ENCODE measurements at places on chromosomes 13 and 19.

GRCh38 chr13:53631511-53631910, 602.9 kb downstream of the OLFM4 start:
- DNase-seq: no peak

GRCh38 chr19:33447336-33448158, 74.0 kb downstream of the CEBPG start:
- DNase-seq: peak; percentile 83

DNA sequence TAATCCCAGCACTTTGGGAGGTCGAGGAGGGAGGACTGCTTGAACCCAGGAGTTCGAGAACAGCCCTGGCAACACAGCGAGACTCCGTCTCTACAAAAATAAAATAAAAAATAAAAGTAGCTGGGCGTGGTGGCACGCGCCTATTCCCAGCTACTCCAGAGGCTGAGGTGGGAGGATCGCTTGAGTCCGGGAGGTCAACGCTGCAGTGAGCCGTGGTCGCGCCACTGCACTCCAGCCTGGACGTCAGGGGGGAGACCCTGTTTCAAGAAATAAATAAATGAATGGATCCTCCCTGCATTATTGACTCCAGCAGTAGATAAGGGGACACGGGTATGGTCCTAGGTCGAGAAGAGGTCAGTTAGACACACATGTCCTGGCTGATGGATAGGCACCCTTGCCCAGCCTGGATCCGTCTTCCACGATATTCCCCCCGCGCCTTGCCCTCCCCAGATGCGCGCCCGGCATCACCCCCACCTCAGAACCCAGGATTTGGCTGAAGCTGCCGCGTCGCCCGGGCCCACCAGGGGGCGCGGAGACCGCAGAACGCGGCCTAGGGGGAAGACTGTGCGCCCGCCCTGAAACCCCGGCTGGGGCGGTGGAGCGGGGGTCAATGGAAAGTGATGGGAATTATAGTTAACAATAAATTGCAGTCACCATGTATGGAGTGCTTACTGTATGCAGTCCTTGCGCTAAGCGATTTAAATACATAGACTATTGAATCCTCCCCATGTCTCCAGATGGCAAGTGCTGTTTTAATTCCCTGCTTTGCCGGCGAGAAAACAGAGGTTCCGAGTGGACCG, 2.1 kb upstream of the HOOK2 start:
- DNase-seq: peak; percentile 67

DNA sequence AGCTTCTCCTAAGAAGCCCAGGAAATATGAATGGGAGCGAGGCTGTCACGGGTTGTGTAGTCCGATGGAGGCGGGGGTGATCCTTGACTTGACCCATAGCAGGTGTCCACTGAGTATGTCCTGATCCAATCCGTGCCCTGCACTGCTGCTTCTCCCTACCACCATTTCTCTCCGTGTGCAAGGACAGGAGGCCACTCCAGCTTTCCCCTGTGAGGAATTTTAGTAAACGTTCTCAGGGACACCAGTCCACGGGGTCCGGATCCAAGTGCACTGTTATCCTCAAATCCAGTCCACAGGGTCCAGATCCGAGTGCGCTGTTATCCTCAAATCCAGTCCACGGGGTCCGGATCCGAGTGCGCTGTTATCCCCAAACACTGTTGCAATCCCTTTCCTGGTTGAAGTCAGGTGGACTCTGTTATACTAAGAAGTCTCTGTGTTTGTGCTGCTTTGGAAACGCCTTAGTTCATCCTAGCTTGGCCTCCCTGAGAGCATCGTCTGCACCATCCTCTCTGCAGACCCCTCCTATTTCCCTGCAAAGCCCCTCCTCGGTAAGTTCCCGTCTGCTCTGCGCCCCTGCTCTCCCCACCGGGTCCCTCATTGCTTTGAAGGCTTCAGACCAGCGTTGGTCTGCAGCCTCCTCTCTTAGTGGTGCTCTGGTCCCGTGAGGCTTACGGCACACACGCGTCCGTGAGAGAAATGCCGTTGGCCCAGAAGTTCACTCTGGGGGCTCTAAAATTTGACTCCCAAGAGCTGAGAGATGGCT, 303.5 kb downstream of the TEX29 start:
- no peak for DNase-seq

GRCh38 chr13:45674908-45675307, 27.2 kb upstream of the CBY2 start:
- no peak for DNase-seq

- DNase-seq: no peak
Measured at GRCh38 chr13:97810152-97810551, 143.3 kb upstream of the IPO5 start.

GRCh38 chr19:11092181-11092538, 2.9 kb downstream of the LDLR start:
- DNase-seq: no peak

DNA sequence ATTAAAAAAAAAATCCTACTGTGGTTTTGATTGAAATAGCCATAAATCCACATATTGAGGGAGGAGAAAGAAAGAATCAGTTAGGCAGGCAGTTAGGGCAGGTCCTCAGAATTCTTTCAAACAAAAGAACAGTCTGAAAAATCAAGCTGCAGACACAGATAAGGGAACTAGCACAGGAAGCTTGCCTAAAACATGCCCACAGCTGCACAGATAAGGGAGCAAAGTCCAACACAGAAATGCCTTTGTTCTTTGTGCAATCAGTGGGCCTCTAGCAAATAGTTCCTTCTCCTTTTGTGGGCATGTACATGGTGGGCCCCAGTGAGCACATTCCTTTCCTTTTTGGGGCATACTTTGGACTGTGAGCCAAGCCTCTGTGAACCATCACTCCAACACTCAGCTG, 42.7 kb downstream of the UTP14C start:
- DNase-seq: no peak

Measured in posterior cingulate gyrus (tissue), 11 donors.